Sigmoid colon (tissue), 7 donors: ENCODE measurements at places on chromosomes 2 and 18. TPM values are rescaled to one million over a fixed set of nuclear protein-coding genes. Genes with fewer than 3 reads are reported as not detected.

DNA sequence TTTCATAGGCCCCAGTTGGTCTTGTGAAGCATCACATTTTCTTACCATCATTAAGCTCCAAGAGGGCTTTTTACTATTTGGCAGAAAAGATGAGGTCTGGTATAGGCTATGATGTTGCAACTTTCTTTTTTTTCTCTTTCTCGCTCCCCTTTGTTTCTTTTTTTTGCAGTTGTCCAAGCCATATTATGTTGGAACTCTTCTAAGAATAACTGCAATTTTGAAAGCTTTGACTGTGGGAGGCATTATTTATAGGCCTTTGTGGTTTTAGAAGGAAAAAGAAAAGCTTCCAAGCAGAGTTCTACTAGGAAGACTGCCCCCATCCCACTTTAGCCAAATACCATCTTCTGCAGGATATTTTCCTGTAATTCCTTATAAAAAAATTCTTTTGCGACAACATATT, 571.6 kb downstream of the ARHGAP15 start:
- no peak for DNase-seq

DNA sequence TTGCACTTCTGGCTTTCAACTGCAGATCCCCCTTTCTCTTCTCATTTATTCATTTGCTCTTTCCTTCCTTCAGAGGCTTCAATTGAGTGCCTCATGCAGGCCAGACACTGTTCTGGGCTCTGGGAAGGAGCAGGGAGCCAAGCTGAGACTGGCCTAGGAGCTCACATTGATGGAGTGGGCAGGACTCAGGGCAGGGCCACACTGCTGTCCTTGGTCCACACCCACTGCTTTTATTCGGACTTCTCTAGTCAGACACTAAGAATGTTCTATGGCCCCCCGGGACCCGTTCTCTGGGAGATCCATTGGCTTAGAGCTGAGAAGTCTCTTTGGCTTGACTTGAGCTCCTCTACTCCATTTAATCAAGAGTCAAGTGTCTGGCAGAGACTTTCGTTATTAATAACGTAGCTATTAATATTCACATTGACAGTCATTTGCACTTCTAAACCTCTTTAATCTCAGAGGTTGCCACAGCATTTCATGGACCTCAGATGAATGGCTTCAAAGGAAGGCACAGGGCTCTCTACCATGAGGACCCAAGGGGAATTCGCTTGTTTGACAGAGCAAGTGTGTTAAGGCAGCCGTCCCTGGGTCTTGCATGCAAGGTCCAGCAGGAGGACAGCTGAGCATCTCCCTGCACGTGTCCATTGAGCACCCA, 20.1 kb downstream of the SH3RF3 start:
- DNase-seq, result no peak

GRCh38 chr2:222877556-222878300, 16.9 kb downstream of the ACSL3 start:
- DNase-seq, result no peak

DNA sequence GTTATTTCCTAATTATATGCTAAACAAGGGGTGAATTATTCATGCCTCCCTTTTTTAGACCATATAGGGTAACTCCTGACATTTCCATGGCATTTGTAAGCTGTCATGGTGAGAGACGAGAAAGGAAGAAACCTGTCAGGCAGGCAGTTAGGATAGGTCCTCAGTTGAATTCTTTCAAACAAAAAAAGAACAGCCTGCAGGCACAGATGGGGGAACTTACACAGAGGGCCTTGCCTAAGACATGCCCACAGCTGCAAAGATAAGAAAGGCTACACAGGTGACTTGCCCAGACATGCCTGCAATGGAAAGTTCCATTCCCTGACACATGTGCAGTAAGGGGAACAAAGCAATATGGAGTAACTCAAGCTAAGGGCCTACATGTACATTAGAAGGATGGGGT, 128.1 kb downstream of the TMEM163 start:
- no peak for DNase-seq

Gene NEURL3
- not detected for total RNA-seq

- no peak for DNase-seq
Measured at GRCh38 chr18:48200631-48201336, 208.4 kb downstream of the ZBTB7C start.

DNA sequence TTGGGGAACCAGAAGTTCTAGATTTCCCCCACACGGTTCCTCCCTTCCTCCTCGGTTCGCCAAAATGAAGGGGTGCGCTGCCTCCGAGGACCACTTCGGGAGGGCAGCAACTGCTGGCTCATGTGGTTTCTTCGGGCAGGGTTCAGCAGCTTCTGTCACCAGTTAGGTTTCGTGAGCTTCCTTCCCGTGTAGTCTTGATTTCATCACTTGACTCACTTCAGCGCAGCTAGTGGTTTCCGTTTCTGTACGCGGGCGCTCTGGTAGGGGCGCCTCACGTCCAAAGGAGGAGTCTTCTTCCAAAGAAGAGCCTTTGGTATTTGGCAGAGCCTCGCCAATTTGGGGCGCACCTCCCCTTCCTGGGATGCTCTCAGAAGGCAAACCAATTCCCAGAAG, 485 bp upstream of the GALNT3 start:
- DNase-seq, result peak; percentile 57

GRCh38 chr2:234333168-234334130, 163.4 kb downstream of the ARL4C start:
- DNase-seq, result no peak

Gene VSNL1
- 0.27 TPM for total RNA-seq
